ENCODE measurements at places on chromosomes 6 and 20.

GRCh38 chr6:126540161-126540560 lies 200.2 kb downstream of the CENPW start:
- DNase-seq = no peak

- no peak for DNase-seq
Measured at GRCh38 chr20:63196768-63197470, 19.0 kb downstream of the YTHDF1 start.

GRCh38 chr20:51319522-51319921 lies 223.0 kb downstream of the NFATC2 start:
- no peak for DNase-seq

GRCh38 chr20:18533978-18534644 lies 26.4 kb downstream of the SEC23B start:
- no peak for DNase-seq

- DNase-seq = no peak
Measured at GRCh38 chr20:20711413-20711812, 1.0 kb downstream of the RALGAPA2 start.

- no peak for DNase-seq
Measured at GRCh38 chr20:53752971-53753879, 159.6 kb upstream of the ZNF217 start.

DNA sequence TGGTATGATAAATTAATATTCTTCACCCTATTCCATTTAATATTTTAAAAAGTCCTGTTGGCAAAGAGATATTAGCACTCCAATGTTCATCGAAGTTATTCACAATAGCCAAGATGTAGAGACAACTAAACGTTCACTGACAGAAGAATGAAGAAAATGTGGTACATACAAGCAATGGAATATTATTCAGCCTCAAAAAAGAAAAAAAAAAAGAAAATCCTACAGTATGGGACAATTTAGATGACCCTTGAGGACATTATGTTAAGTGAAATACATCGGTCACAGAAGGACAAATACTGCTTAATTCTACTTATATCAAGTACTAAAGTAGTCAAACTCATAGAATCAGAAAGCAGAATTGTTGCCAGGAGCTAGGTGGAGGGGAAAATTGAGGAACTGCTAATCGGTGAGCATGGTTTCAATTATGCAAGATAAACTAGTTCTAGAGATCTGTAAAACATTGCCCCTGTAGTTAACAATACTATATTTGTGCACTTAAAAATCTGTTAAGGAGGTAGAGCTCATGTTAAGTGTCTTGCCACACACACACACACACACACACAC lies 4.7 kb downstream of the GCLC start:
- DNase-seq = peak; percentile 36

- no peak for DNase-seq
Measured at GRCh38 chr20:59182401-59183044, 18.9 kb downstream of the ZNF831 start.
